NCI-H460 (cell line): ENCODE measurements at places on chromosomes 5 and 9. TPM values are rescaled to one million over a fixed set of nuclear protein-coding genes. Genes with fewer than 3 reads are reported as not detected.
A peak's percentile ranks its signal among the peaks of the same experiment; 100 is the strongest.

DNA sequence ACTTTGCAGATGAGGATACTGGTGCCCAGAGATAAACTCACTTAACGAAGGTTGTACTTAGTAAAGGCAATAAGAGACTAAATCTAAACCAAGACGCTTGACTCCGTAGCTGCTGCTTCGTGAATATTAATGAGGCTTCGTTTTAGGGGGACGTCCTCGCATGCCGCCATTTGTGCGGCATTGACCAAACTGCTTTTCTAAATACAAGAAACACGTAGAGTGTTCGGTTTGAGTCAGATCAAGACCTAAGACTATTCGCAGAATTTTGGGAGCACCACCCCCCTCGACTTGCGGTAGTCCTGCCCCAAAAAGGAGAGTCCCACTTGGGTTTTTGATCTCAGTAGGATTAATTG, 1.1 kb downstream of the NPM1 start:
- DNase-seq: no peak

DNA sequence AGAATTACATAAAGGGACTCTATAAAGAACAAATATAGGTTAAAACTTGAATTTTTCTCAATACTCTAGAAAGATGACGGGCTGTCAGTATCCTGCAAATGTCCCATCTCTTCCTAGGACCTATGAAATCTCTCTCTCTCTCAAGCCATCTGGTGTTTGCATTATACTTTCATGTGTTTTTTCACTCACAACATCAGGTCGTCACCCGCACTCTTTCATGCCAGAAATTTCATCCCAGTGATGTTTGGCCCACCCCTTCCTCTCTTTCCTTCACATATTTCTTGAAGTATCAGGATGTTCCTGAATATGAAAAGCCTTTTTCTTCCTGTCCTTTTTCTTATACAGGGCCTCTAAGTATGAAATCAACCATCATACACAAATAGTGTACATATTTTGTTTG, 63.3 kb upstream of the GAS1 start:
- no peak for DNase-seq

Gene RNF183
- total RNA-seq: 0.32 TPM in 1 of 2 replicates, not detected in the other

DNA sequence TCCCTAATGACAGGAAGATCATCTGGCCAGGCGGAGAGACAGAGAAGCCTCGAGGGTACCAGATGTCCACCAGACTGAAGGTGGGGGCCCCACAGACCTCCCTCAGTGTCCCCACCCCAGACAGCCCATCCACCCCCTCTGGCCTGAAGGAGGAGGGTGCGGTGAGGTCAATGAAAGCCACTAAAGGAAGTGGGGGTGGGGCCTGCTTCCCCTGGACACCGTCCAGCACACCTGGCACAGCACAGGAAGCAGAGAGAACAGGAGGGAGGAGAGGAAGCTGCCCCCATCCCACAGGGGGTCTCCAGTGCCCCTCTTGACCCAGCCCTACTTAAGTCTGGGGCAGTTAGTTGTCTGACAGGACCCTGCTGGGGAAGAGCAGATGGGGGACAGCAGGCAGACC, 11.2 kb downstream of the LRRC26 start:
- DNase-seq: no peak

- no peak for DNase-seq
Observed at GRCh38 chr9:70133253-70134208, 89.9 kb downstream of the MAMDC2 start.

DNA sequence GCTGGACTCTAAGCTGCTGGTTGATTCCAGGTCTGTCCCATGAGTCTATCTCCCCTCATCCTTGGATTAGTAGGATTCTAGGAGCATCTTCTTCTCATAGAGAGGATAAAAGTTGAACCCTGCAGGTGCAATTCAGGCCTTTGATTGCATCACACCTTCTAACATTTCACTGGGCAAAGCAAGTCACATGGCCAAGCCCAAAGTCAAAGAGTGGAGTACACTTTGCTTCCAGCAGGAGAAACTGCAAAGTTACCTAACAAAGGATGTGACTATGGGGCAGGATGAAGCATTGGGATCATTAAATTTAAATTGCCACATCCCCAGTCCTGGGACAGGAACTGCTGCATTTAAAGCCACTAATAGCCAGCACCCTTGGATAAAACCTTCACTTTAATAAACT, 51.0 kb upstream of the EGFLAM start:
- no peak for DNase-seq

GRCh38 chr5:139847790-139848507, 52.3 kb downstream of the PSD2 start:
- DNase-seq: peak; percentile 48

Gene AK1
- total RNA-seq: 36.9 and 41.9 TPM in 2 replicates

Gene HEMGN
- not detected in 2 replicates for total RNA-seq

Gene CCDC112
- 10.9 and 13.0 TPM in 2 replicates for total RNA-seq

GRCh38 chr9:33381231-33381791, 21.1 kb downstream of the AQP7 start:
- DNase-seq: no peak

DNA sequence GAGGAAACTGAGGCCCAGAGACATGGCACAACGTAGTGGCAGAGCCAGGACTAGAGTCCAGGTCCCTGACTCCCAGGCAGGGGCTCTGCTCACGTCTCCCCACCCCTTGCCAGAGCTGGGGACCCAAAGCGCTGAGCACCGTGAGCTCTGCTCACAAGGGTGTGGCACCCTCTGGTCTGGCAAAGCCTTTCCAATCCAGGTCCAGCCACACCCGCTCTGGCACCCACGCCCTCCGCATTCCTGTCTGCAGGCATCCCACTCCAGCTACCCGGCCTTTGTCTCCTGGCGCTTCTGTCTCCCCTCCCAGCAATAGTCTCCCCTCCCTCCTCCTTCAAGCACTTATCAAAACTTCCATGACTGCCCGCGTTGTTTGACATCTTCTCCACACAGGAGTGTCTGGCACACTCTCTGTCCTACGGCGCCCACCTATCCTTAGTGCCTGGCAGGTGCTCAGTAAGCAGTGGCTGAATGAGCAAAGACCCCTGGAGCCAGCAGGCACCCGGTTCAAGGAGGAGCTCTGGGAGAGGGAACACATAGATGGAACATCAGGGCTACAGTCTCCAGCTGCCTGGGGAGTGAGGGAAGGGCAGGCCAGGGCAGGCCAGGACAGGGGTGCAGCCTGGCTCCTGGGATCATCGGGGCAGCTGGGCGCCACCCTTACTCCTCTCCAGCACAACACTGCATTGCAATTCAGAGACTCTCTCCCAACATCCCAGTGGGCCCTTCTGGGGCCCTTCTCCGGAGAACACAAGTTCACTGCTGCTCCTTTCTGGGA, 12.0 kb downstream of the HIGD2A start:
- no peak for DNase-seq

GRCh38 chr5:31825518-31826068, 186.7 kb downstream of the PDZD2 start:
- DNase-seq: peak; percentile 54

DNA sequence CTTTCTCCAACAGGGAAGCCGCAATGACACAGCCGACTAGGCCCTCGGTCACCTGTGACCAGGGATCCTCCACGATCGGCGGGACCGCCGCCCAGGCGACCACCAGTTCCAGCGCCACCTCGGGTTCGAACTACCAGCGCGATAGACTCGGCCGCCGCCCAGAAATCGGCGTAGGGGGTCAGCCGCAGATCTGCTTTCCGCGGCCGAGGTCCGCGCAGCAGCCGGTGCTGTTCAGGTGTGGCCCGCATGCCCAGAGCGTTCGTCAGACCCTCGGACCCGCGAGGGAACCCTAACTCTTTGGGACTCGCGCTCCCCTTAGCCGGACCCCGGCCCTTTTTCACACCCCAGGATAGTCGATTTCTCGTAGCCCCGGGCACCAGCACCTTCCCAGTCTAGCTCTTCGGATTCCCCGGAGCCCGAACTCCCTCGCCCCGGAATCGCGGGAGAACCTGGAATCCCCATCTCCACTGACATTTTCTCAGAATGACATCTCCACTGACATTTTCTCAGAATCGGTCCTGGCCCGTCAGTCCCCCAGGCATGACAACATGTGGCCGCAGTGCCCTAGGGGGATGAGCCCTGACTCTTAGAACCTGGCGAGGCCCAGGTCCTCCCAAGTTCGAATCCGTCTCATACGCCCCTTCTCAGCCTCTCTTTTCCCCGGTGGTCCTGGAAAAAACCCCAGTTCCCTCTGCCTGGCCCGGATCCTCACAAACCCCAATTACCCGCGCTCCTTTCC, 428 bp downstream of the C5orf52 start:
- no peak for DNase-seq

DNA sequence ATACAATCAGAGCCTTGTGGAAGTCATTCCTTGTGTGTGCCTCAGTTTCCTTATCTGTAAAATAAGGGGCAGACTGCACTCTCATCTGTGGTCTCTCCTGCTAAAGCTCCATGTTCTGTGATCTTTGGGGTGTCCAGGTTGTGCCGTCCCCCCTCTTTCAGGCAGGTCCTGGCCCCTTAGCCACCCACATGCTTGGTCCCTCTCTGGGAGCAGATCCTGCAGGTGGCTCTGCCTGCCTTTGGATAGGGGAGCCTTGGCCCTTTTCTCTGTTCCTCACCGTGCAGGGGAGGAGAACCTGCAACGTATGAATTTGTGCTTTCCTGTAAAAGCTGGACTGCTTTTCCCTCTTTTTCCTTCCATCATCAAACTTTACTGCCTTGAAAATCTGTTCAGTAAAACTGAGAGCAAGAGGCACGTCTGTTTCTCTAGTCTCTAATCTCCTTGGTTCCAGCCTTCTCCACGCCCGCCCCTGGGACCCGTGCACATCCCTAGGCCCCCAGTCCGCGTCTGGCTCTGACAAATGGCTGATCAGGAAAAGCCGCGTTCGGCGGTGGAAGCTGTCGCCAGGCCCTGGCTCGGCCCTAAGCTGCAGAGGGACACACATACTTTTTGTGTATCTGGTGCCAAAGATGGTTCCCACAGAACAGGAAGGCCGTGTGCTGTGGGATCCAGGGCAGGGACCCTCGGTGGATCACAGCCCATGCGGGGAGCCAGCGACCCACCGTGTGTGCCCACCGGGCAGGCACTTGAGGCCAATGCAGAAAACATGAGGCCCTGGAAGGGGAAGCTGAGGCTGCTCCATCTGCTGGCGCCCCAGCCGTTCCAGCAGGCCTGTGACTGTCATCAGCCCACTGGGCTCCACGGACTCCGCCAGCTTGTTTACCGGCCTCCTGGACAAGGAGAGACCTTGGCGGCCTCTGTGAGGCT, 43.4 kb upstream of the COL5A1 start:
- no peak for DNase-seq

- no peak for DNase-seq
Observed at GRCh38 chr9:113990570-113990907, 87.6 kb downstream of the AMBP start.

- no peak for DNase-seq
Observed at GRCh38 chr5:124935065-124935464, 188.6 kb upstream of the ZNF608 start.

DNA sequence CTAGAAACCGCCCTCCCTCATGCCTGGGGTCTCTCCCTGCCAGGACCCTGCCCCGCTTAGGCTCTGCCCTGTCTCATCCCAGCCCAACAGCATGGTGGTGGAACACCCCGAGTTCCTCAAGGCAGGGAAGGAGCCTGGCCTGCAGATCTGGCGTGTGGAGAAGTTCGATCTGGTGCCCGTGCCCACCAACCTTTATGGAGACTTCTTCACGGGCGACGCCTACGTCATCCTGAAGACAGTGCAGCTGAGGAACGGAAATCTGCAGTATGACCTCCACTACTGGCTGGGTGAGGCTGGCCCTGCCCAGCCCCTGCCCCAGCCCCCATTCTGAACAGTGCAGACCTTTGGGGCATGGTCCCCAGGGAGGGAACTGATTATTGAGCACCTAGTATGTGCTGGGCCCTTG, 33.9 kb downstream of the GSN start:
- no peak for DNase-seq

DNA sequence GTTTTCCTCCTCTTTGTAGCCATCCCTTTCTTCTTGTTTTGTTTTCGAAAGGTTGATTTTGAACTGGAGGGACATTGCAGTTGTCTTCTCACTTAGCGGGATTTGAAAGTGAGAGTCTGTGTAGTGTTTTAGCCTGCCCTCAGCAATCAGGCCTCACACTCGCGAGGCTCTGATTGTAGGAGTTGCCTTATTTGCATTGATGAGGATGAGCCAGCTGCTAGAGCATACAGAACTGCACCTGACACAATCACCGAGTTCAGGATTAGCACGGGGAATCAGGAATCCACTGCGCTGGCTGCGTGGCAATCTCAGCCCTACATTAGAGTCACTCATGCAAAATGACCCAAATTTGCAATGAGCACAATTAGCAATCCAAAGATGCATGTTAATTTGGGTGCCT, 122.5 kb upstream of the TMEM161B start:
- DNase-seq: no peak

GRCh38 chr9:106875529-106875928, 12.6 kb downstream of the ZNF462 start:
- DNase-seq: no peak

- no peak for DNase-seq
Observed at GRCh38 chr5:69105996-69106906, 12.4 kb downstream of the SLC30A5 start.

DNA sequence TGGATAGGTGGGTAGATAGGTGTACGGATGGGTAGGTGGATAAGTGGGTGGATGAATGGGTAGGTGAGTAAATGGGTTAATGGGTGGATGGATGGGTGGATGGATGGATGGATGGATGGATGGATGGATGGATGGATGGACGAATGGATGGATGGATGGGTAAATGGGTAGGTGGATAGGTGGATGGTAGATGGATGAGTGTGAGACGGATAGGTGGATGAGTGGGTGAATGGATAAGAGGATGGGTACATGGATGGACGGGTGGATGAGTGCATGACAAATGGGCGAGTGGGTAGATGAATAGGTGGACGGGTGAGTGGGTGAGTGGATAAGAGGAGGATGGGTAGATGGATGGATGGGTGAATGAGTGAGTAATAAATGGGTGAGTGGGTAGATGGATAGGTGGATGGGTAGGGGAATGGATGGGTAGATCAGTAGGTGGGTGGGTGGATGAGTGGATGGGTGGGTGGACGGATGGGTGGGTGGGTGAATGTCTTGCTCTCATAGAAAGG, 179.2 kb downstream of the FGF18 start:
- DNase-seq: no peak

DNA sequence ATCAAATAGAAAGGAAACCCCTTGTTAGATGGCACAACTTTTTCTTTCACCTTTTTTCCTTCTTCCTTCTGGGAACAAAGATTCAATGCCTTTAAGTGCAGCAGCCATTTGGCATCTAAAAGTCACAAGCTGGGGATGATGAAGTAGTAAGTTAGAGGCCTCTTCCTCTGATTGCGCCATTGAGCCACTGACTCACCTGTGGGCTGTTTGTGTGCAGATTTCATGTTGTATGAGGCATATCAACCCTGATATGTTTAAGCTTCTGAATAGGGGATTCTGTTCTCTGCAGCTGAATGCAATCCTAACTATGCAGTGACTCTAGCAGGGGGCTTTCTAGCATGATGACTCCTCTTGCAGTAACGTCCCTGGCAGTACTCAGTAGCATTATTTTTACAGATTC, 599.9 kb downstream of the CSNK1G3 start:
- DNase-seq: no peak
